ENCODE measurements at places on chromosomes 3 and 15.
A peak's percentile ranks its signal among the peaks of the same experiment; 100 is the strongest.

- no peak for DNase-seq
These were observed 167.1 kb downstream of the P3H2 start for GRCh38 chr3:189953551-189953950.

GRCh38 chr3:110031975-110032374 lies 694.6 kb upstream of the DPPA4 start:
- no peak for DNase-seq

DNA sequence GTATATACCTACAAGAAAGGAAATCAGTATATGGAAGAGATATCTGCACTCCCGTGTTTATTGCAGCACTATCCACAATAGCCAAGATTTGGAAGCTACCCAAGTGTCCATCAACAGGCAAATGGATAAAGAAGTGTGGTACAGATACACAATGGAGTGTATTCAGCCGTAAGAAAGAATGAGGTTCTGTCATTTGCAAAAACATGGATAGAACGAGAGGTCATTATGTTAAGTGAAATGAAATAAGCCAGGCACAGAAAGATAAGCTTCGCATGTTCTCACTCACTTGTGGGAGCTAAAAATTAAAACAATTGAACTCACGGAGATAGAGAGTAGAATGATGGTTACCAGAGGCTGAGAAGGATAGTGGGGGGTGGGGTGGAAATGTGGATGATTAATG lies 53.1 kb downstream of the FAM81A start:
- DNase-seq: peak; percentile 65

DNA sequence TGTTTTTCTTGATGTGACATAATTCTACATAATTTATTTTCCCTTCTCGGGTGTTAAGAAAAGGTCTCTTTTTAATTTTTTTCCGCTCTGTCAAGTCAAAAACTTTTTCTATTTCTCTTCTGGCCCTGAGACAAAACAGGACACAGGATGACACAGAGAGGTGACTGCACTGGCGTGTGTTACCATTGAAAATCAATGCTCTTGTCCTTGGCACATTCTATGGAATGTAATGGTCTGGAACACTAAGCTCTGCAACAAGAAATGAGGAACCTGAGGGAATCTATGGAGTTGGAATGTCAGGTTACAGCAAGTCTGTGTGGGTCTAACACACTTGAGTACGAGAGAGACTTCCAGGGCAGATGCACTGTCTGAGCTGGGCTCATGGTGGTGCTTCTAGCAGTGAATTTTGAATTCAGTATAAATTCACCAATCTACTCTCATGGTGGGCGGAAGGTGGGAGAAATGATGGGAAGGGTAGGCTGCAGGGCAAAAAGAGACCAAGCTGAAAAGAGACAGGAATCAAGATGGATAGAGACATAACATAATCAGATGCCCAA lies 508.3 kb downstream of the TUSC7 start:
- no peak for DNase-seq

GRCh38 chr3:108118038-108118768 lies 27.4 kb upstream of the CD47 start:
- DNase-seq: no peak

All from globus pallidus (tissue), 1 donor.